ENCODE measurements at places on chromosomes 1 and 21. TPM values are rescaled to one million over a fixed set of nuclear protein-coding genes. Genes with fewer than 3 reads are reported as not detected.
A peak's percentile ranks its signal among the peaks of the same experiment; 100 is the strongest.

- DNase-seq: no peak
Measured at GRCh38 chr1:33231166-33231565, 25.1 kb upstream of the ZNF362 start.

The RHEX gene
- 4.3 TPM for total RNA-seq

- DNase-seq: peak; percentile 97
Measured at GRCh38 chr1:145859491-145860023, 676 bp upstream of the PIAS3 start.

The LRRC39 gene
- 0.71 TPM for total RNA-seq

DNA sequence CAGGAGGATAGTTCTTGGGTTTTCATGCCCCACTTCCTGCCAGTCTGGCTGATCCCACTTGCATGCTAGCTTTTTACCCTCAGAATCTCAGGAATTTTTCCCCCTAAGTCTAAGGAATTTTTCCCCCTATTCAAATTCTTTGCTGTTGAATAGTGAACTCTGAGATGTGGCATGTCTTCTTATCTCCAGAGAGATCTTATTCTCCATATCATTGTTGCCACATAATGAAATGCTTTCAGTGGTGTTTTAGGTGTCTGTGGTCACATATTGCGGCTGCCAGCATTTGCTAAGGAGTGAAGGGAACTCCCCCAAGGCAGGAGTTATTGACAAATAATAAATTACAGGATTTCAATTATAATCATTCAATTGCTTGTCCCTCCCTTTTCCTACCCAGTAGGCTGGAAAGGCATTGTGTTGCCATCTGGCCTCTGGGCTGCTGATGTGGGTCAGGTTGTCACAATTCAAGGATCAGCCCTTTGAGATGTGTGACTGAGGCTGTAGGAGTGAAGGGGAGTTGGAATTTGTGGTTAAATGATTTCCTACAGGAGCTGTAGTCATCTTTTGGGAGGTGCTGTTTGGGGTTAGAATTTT, 3.9 kb upstream of the FLG start:
- no peak for DNase-seq

Data from posterior vena cava (tissue), 2 donors.